A549 treated with CORT108297 at 1 μM for 4 hours (cell line): ENCODE measurements at places on chromosomes 1 and 21. TPM values are rescaled to one million over a fixed set of nuclear protein-coding genes. Genes with fewer than 3 reads are reported as not detected.

The COL11A1 gene
- total RNA-seq: 1.8 to 3.6 TPM (median 2.8 TPM) in 5 replicates

The KRTAP19-1 gene
- total RNA-seq: not detected in 5 replicates

The CD244 gene
- total RNA-seq: not detected in 5 replicates

The KLF17 gene
- 0.27 to 0.50 TPM (median 0.34 TPM) in 5 replicates for total RNA-seq

The P3H1 gene
- total RNA-seq: 28.8 to 34.7 TPM (median 32.9 TPM) in 5 replicates

The LORICRIN gene
- total RNA-seq: not detected in 5 replicates

The PTCH2 gene
- total RNA-seq: 0.14 to 0.35 TPM (median 0.29 TPM) in 5 replicates

The BMP8A gene
- total RNA-seq: 0.07 to 0.16 TPM (median 0.12 TPM) in 4 of 5 replicates, not detected in the other

The ASAP3 gene
- 2.7 to 4.4 TPM (median 4.0 TPM) in 5 replicates for total RNA-seq

The CTH gene
- 1.2 to 1.9 TPM (median 1.5 TPM) in 5 replicates for total RNA-seq
